ENCODE measurements at places on chromosomes 2 and 18.

GRCh38 chr2:151971301-151972051 lies 127.4 kb downstream of the CACNB4 start:
- no peak for DNase-seq

DNA sequence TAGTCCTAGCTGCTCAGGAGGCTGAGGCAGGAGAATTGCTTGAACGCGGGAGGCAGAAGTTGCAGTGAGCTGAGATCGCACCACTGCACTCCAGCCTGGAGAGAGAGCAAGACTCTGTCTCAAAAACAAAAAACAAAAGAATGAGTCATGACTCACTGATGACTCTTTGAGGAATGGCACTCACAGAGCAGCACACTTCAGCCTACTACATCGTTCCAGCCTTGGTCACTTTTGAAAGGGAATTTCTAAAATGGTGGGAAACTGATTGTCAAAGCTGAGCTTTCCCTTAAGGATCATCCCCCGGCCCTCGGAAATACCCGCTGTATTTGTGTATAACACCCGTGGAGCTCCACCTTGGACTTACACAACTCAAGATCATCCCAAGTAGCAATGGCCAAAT lies 217.3 kb upstream of the HS6ST1 start:
- DNase-seq: no peak

DNA sequence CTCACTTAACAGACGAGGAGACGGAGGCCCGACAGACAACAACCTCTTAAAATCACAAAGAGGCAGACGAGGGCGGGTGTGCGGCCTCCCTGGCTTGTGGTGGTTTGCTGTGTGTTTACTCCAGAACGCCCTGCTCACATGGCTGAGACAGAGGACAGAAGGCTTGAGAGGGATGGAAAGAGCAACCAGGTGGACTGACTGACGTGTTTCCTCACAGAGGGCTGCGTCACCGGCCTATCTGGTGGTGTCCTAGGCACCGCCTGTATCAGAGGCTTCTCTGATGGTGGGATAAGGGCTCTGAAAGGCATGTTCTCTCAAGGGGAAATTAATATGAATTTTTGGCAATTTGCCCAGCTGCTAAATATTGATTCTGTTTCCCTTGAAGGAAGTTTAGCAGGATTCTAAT lies 47.0 kb upstream of the RALBP1 start:
- DNase-seq: no peak

DNA sequence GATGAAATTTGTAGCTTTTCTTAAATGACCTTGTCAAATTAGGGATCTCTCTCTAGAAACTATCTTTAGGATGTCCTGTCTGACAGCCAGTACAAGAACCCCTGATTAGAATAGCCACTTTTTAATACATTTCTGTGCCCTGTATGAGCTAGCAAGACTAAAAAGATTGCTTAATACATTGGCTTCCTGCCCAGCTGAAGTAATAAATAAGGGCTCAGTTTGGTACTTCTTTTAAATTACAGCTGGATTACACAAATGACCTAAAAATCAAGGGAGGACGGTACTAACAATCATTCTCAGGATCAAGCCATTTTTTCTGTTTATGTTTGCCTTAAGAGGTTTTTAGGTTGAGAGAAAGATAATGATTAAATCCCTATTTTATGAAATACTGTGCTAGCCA lies 11.6 kb upstream of the OLA1 start:
- no peak for DNase-seq

DNA sequence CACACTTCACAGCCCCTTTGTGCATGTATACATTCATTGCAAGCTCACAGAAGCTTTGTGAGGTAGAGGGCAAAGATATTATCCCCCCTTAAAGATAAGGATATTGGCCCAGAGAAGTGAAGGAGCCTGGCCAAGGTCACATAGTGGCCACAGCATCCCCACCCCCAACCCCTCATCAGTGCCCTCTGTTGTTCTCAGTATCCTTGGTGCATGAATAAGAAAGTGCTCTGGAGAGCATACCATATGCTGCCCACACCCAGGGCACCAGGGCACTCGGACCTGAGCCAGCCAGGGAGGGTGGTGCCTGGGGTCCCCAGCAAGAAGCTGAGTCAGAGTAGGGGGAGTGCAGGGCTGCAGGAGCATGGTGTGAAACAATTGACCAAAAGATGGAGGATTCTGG lies 3.3 kb downstream of the DYSF start:
- no peak for DNase-seq

- DNase-seq: no peak
Observed at GRCh38 chr2:234179031-234179363, 128.5 kb downstream of the SPP2 start.

DNA sequence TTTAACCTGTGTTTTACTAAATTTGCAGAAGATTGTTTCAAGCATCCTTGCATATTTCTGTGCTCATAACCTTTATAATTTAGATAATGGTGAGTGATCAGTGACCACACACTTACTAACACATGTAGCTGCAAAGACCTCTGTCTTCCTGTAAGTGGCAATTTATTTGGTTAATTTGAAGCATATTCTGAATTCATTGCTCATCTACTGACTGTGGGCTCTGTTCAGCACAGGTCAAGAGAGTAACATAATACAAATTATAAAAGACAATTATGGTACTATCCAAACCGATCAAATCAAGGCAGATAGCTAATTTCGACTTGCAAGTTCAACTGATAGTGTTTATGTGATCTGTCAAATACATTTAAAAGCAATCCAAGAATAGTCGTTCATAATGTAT lies 223.9 kb upstream of the FAM98A start:
- no peak for DNase-seq

GRCh38 chr18:29840089-29840488 lies 1202.5 kb downstream of the DSC3 start:
- no peak for DNase-seq

- no peak for DNase-seq
Observed at GRCh38 chr2:157911246-157911645, 35.1 kb upstream of the ACVR1 start.

DNA sequence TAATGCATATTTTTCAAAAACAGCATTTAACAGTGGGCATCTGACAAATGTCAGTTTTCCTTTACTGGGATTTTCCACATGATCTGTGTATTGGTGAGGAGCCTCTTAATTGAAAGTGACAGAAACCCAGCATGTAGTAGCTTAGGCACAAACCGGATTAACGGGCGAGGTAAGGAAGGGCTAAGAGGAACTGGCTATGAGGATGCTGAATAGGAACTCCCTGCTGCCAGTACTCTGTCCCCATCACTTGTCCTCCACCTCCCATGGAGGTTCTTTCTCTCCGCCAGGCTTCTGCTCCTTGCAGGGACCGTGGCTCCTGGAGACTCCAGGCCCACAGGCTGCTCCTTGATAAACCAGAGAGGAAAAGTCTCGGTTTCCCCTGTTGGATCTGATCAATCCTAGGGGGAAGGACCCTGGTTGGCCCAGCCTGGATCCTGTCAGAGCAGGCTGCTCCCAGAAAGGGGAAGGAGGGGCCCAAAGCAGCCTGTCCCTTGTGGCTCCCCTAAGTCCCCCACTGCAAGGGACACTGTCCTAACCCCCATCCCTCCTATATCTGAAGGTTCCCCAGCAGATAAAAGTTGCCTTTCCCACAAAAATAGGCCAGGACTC lies 10.3 kb downstream of the TEX44 start:
- no peak for DNase-seq

DNA sequence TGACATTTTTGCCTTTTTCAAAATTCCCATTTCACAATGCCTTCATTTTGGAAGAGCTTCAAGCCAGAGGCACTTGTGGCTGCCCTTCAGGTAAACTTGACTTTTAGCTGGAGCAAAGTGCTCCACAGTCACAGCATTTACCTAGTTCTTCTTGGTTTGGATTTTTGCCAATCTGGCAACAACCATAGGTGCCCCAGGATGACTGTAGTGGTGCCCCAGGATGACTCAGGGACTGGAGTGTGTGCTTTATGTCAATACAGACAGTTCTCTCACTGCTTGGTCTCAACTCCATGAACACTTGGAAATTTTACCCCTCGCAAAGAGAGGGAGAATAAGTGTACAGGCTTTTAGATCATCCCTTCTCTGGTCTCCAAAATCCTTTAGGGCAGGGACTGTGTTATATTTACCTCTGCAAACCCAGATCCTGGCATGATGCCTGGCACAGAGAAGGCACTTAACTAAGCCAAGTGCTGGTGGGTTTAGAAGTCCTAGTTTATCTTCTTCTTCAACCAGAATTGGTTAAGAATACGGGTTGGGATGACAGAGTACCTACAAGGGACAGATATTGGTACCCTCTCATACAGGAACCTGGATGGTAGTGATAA lies 15.3 kb upstream of the PTPN4 start:
- no peak for DNase-seq

DNA sequence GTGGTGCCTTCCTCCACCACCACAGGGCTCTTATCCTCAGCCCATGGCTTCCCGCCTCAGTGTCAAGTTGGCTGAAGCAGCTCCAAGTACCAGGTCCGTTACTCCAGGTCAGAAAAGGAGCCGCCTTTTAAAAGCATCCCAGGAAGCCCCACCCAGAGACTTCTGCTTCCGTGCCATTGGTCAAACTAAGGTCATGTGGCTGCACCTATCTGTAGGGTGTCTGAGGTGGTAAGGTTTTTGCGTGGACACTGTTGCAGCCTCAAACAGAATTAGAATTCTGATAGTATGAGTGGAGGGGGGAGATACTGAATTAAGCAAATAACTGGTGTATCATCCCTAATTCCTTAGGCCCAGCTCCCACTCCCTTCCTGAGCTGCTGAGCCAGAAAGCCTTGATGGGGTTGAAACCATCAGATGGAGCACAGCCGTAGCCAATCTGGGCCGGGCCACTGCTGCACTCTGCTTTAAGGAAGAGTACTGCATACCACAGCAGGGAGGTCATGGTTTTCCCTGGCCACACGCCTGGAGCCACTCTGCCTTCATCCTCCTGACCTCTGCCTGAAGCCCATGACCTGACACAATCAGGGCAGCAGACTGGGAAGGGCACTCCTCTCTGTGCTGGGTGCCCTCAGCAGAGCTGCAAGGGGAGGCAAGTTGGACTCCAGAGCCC lies 8.4 kb downstream of the TMEM247 start:
- DNase-seq: no peak

DNA sequence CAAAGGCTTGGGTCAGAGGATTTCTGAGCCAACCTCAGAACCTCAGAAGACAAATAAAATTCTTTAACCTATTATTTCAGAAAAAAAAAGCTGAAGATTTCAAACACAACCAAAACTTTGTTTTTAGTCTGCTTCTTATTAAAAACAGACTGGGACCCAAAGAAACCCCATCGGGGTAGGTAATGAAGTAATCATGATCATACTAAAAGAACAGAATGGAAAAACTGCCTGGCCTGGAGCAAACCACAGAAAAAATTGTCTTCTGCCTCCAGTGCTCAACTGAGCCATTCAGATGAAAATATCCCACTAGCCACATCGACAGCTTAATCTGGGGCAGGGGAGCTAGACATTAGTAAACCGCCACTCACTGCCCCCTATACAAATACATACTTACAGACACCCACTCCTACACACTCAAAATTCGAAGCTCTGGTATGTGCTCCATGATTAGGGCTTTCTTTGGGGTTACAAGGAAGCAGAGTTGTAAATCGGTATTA lies 76.5 kb downstream of the SDC1 start:
- no peak for DNase-seq

GRCh38 chr2:70995426-70995729 lies 705 bp upstream of the TEX261 start:
- peak; percentile 51 for DNase-seq

DNA sequence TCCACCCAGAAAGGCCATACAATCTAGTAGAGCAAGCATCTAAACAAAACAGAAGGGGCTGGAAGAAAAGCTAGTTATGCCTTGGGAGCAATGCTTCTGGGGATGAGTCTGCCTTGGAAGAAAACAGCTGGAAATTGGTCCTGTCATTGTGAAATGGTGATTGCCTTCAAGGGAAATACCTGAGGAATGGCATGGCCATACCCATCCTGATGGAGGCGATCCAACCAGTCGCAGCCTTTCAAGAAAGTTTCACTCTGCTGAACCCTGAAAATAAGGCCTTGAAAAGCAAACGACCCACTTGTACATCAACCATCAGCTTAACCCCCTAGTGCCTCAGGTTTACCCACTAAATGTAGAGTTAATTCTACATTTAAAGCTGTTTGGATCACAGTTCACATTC lies 72.6 kb upstream of the PID1 start:
- no peak for DNase-seq

DNA sequence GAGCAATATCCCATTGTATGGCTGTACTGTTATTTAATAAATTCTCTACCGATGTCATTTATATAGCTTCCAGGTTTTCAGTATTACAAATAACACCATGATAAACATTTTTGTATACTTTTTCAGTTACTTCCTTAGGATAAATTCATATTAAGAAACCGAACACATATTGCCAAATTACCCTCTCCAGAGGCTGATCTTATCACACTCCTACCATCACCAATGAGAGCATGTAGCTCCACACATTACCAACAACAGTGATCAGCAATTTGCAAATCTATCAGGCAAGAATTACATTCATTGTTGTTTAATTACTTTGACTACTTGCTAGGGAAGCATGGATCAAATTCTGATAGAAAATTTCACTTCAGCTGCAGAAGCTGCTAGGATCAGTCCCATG lies 5.8 kb upstream of the NDUFV2 start:
- no peak for DNase-seq

- no peak for DNase-seq
Observed at GRCh38 chr2:26300234-26300925, 45.6 kb upstream of the SELENOI start.

DNA sequence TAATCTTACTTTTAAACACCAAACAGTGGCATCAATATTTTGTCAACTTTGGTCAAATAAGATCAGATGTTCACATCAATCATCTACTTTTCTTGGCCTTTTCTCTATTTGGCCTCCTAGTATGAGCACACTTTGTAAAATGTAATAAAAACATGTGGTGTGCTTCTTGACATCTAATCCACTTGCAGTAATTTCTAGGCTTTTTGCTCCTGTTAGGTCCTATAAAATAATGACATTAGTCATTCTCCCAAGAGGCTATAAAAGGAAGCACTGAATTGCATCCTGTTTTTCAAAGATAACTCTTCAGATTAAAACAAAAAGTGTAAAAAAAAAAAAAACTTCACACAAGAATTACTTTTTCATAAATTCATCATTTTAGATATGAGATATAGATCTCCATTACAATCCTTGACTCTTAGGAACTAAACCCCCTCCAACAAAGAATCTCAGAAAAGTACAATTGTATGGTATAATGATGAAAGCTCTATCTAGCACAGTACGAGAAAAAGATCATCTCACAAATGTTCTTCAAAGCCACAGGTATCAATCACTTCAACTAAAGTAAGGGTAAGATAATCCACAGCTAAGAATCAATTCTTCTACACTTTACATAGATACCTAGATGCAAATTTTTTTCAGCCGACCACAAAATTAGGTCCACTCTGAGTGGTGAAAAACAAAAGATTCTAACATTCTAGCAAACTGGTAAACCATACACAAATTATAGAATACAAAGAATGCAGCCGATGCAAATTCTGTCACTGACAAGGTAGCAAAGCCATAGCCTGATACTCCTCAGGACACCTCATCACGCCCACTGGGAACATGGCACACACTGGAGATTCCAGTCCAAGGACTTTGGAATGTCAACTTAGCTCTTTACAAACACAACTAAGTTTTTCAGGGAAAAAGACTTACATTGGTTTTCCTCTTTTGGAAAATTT lies 2.7 kb downstream of the BCL2 start:
- no peak for DNase-seq

GRCh38 chr2:8380566-8380965 lies 301.3 kb upstream of the ID2 start:
- no peak for DNase-seq
